H7 (cell line): ENCODE measurements at places on chromosomes 6 and 20. TPM values are rescaled to one million over a fixed set of nuclear protein-coding genes. Genes with fewer than 3 reads are reported as not detected.

Gene SLC22A7
- not detected in 2 replicates for total RNA-seq

Gene TMEM217
- total RNA-seq: 0.14 TPM in 1 of 2 replicates, not detected in the other

Gene LAMA2
- total RNA-seq: 2.2 and 2.8 TPM in 2 replicates

Gene OTOR
- total RNA-seq: not detected in 2 replicates

Gene PGBD1
- 6.3 and 6.8 TPM in 2 replicates for total RNA-seq

- DNase-seq: no peak
These were observed 159.1 kb downstream of the TBX18 start for GRCh38 chr6:84605298-84605697.

GRCh38 chr20:38725931-38726803, 1.9 kb downstream of the SLC32A1 start:
- peak; percentile 96 for DNase-seq

GRCh38 chr20:13267231-13267630, 46.2 kb downstream of the ISM1 start:
- no peak for DNase-seq

GRCh38 chr20:4721719-4722118, at the start of gene PRND:
Gene PRND (plus strand): TSS chr20:4721909. CDS start chr20:4724552, 2,643 bp downstream.
- DNase-seq: peak; percentile 50

DNA sequence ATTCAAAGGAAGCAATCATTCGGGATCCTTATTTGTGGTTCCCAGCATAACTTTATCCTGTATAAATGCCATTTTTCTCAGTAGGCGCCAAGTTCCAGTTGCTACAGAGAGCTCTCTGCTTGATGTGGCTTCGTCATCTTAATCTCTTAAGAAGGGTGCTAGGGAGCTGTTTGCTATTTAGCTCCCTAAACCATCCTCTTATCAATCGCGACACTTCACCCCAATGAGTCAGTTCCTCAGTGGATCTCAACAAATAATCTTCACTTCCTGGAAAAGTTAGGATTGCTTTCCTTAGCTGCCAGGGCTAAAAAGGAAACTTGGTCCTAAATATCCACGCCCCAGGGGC, 1.3 kb upstream of the NKAIN2 start:
- no peak for DNase-seq

DNA sequence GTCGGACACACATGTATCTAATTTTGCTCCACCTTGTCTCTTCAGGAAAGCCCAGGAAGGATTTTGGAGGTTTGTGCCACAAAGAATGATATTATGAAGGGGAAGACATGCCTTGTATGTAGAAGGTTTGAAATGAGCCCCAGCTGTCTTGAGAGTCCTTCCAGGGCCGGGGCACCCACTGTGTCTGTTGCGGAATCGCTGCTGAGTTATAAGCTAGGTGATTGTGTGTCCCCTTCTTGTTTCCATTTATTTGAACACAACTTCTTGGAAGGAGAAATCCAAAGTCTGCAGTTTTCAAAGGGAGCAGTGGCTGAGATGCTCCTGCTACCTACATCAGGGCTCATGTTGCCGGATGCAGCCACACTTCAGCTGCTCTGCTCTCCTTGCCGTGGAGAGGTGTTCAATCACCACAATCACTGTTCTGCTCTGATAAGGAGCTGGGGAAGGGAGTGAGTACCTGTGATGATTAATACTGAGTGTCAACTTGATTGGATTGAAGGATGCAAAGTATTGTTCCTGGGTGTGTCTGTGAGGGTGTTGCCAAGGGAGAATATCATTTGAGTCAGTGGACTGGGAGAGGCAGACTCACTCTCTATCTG, 828.6 kb downstream of the QKI start:
- DNase-seq: no peak

DNA sequence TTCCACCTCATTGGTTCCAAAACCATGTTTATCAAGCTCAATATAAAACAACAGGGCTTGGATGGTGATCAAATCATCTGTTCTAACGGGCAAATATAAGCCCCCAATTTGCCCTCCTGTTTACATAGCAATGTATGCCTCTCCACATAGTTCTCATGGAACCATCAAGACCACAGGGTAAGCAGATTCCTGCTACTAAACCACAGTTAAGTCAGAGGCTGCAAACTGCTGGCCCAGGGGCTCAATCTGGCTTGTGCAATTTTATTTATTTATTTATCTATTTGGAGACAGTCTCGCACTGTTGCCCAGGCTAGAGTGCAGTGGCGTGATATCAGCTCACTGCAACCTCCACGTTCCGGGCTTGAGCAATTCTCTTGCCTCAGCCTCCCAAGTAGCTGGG, 18.9 kb upstream of the MTHFD1L start:
- DNase-seq: no peak

- no peak for DNase-seq
These were observed 331.7 kb downstream of the FARS2 start for GRCh38 chr6:5592886-5593519.

GRCh38 chr20:49549801-49550551, 18.0 kb downstream of the PTGIS start:
- no peak for DNase-seq
